Memory B cell (primary cell): ENCODE measurements at places on chromosomes 13 and 19.

- no peak for DNase-seq
These were observed 727.7 kb downstream of the UQCRFS1 start for GRCh38 chr19:28485292-28485691.

DNA sequence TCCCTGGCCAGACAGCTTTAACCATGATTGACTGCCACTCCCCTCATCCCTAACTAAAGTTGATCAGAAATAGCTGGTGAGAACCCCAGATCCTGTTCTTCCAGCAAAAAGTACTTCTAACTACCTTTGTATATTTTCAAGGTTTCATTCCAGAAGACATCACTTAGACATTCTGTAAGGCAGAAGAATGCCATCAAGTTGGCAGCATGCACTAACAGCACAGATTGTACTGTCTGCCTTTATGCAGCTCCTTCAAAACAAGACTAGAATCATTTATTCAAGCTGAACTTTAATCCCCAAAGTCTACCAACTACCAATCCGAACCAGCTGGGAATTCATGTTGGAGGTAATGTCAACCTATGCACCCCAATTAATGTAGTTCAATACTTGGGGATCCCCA is 167.6 kb upstream of the KLHL1 start:
- no peak for DNase-seq

GRCh38 chr19:49746206-49746958 is 16.7 kb downstream of the TSKS start:
- DNase-seq = peak; percentile 34

DNA sequence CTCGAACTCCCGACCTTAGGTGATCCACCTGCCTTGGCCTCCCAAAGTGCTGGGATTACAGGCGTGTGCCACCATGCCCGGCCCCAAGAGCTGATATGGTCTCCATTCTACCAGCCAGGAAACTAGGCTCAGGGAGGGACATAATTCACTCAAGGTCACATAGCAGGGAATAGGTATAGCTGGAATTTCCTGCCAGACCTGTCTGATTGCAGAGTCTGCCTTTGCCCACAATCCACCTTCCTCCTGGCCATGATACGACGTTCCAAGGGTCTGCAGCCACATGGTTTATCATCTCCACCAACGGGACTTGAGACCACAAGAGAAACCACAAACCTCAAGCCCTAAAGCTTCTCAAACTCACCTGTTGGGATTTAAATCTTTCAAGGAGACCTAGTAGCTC is 32.0 kb downstream of the ZNRF4 start:
- DNase-seq = no peak

- DNase-seq = peak; percentile 50
These were observed 2.6 kb upstream of the CACNG7 start for GRCh38 chr19:53906211-53907192.

DNA sequence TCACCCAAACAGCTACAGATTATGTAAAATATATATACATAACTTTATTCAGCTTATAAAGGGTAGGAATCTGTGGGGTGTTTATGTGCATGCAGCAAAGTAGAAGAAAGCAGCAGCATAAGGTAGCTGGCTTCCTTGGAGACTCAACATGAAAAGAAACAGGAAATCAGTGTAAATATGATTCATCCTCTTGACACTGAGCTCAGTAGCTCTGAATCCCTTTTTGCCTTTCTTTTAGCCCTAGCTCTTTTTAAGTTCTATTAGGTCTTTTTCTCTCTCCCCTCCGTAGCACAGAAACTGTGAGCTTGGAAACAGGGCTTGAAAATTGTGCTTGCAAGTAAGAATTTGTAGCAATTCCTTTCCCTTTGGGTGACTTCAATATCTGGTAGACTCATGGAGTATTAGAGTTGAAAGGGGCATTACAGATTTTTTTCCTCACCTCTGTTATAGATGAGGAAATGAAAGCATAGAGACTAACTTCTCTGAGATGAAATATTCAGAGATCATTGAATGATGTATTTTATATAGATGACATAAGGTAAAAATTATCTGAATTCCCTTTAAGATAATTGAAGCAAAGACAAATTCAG is 314.4 kb downstream of the PCDH9 start:
- no peak for DNase-seq

GRCh38 chr19:28422791-28423650 is 789.9 kb downstream of the UQCRFS1 start:
- no peak for DNase-seq

DNA sequence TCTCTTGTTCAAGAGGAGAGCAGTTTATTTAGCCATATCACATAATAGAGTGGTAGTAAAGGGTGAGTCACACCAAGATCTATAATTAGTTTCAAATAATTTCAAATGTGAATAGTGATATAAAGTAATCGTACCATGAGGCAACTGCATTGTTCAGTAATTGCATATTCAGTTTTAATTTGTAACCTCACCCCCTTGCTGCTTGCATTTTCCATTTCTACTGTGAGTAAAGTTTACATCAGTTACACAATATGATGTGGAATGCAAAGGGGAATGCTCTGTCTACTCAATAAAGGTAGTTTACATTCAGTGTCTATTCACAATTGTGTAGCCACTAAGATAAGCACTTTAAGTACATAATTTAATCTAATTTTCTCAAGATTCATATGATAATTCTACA is 1695.7 kb upstream of the SPRY2 start:
- no peak for DNase-seq

DNA sequence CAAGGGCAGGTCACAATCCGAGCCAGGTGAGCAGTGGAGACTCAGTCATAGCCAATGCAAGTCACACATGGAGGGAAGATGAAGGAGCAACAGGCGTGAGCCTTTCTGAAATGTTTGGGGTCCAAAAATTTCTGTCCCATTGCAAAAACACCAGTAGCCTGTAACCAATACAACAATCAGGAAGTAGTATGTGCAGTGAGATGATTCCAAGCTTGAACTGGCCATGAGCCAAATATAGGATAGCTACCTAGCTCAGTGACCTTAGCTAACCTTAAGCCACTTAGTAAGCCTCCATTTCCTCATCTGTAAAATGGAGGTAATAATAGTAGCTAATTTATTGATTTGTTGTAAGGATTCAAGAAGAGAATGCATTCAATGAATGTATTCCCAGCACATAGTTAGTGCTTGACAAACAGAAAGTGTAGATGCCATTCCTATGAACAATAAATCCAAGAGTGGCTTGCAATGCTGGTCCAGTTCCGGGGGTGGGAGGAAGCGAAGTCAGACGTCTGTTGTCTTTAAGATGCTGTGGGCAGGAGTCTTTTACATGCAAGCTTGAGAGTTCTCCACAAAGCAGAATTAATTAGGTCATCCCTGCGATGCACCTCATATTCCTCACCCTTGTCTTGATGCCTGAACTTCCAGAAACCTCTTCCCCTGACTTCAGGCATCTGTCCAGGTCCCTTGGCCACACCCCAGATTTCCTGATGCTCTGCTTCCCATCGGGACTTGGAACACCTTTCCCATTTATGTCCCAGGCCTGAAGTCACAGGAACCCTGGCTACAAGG is 195.7 kb upstream of the UBL3 start:
- no peak for DNase-seq

DNA sequence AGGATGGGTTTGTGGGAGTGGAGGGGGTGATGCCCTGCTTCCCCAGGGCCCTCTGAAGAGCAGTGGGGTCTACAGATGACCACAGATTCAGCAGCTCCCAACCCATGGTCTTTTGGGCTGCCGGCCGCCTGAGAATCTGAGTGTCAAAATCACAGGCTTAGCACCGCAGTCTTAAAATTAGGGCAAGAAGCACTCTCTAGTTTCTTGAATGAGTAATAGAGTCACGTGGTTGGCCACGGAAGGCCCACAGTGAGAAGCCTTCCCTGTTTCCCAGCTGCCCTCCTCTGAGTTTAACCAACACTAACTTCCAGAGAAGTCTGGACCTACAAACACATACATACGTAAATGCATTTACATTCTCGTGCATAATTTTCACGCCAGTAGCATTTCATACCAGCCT is 5.2 kb downstream of the PRMT1 start:
- no peak for DNase-seq

DNA sequence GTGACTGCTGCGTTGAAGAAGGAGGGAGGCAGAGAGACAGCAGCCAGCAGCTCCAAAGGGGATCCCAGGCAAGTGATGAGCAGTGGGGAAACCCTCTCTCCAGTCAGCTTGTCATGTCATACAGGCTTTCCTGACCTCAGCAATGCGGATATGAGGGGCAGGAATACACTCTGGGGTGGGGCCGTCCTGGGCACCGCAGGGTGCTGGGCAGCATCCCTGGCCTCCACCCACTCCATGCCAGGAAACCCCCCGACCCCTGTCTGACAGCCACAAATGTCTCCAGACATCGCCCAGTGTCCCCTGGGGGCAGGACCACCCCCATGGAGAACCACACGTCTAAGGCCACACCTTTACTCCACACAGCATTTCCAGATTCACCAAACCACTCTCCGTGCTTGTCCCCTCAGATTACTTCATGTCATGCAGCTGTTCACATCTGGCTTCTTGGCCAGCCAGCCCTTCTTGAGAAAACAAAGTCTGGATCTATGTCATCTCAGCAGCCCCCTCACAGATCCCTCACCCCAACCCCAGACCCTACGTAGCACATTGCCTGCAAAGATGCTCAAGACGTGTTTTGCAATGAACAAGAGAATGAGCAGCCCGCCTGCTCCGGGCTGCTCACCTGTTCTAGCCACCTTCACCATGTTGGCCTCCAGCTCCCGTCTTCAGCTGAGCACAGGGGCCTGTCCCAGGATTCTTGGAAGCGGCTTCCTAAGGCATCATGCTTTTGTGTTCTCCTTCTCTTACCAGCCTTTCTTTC is 46.5 kb downstream of the RFX2 start:
- no peak for DNase-seq

DNA sequence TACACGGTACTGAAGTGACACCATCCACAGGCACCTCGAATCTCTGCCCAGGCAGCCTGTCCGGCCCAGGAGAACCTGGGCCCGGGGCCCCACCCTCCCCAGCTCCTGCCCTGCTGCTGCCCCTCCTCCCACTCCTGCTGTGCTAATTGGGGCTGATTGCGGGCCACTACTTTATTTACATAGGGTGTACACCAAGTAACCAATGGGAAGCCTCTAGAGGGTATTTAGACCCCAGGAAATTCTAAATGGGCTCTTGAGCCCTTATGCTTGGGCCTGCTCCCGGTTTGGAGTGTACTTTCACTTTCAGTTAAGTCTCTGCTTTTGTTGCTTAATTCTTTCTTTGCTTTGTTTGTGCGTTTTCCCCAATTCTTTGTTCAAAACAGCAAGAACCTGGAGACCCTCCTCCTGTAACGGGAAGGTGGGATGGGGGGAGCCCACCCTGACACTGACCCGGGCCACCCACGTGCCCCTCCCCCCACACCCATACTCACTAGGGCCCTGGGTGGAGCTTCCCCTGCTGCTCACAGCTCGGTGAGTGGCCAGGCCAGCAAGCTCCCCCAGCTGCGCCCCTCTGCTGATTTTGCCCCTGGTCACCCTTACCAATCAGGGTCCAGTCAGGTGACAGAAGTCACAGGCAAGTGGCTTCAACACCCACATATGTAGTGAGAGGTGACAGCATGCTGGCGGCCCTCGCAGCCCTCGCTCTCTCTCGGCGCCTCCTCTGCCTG is 9.4 kb downstream of the SCGB2B2 start:
- no peak for DNase-seq

- DNase-seq = no peak
These were observed 25.9 kb downstream of the ARHGAP35 start for GRCh38 chr19:46886546-46887239.

DNA sequence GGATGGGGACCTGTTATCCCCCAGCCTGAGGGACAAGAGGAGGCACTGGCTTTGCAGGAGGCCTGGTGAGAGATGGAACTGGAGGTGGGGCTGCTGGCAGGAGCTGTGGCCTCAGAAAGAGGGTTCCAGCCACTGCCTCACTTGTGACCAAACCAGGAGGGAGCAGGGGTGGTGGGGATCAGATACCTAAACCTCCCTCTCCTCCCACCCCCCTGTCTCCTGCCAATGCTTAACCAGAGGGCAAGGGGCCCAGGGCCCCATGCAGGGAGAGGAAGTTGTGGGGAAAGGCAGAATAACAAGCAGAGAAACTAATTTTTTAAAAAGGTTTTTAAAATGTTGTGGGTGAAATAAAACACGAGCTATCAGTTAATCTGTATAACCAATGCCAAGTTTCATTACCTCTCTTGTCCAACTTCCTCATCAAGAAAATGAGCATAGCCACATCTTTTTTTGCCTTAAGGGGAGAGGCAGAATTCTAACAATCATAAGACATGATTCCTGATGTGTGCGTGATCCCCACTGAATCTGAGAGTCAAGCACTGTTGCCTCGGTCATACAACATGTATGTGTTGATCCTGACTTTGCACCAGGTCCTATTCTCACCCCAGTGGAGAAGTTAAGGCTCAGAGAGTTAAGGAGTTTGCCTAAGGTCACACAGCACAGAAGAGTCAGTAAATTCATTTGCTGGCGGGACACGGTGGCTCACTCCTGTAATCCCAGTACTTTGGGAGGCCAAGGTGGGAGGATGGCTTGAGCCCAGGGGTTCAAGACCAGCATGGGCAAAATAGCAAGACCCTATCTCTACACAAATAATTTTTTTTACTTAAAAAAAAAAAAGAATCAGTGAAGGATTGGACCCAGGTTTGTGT is 12.9 kb downstream of the FXYD5 start:
- DNase-seq = no peak

DNA sequence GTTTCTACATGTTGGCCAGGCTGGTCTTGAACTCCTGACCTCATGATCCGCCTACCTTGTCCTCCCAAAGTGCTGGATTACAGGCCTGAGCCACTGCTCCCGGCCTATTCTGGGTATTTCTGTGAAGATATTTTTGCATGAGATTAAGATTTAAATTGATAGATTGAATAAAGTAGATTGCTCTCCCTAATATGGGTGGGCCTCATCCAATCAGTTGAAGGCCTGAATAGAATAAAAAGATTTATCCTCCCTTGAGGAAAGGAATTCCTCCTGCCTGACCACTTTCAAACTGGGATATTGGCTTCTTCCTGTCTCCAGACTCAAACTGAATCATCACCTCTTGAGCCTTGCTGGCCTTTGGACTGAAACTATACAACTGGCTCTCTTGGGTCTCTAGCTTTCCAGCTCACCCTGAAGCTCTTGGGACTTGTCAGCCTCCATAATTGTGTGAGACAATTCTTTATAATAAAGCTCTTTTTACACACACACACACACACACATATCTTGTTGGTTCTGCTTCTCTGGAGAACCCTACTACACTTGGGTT is 36.1 kb upstream of the CXCL17 start:
- DNase-seq = no peak

- DNase-seq = no peak
These were observed 1289.2 kb upstream of the PCDH20 start for GRCh38 chr13:62704875-62705274.

DNA sequence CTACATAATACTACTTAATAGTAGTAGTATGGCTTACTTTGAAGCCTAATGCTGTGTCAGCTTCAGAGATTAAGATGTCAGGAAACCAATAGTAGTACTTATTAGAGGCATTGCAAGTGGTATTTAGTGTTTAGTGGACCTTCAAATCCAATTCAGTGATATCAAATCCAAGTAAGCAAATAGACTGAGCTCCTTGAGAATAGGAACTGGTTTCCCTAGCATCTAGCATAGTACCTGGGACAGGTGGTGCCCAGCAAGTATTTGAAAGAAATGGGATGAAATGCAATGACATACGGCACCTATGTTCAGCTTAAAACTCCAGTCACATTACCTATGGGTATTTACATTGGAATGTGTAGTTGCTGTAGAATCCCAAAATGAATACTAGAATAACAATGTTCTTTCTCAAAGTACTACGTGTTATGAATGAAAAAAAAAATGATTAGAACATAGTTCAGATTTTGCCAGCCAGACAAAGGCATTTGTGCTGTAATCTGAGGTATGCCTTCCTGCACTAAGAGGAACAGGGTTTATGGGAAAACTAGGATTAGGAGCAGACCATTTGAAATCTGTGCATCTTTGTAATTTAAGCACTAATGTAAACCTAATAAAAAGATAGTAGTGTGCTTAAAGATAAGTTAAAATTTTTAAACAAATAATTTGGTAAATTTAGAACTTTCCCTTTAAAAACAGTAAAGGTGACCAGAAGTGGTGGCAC is 17.1 kb downstream of the LSM14A start:
- DNase-seq = no peak
